Activated CD8-positive, alpha-beta memory T cell treated with anti-CD3 and anti-CD28 coated beads for 48 hours (primary cell): ENCODE measurements at places on chromosomes 6 and 20.

DNA sequence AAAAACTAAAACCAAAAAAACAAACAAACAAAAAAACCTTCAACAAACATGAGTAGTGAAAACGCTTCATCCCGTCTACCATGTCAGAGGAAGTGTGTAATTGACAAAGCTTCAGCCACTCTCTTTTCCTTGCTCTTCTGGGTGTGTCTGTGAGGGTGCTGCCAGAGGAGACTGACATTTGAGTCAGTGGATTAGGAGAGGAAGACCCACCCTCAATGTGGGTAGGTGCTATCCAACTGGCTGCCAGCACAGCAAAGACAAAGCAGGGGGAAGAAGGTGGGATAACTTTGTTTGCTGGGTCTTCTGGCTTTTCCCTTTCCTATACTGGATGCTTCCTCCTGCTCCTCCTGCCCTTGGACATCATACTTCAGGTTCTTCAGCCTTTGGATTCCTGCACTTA is 145.6 kb downstream of the TASP1 start:
- no peak for DNase-seq

- no peak for DNase-seq
These were observed 33.6 kb downstream of the FAM209B start for GRCh38 chr20:56566621-56567020.

DNA sequence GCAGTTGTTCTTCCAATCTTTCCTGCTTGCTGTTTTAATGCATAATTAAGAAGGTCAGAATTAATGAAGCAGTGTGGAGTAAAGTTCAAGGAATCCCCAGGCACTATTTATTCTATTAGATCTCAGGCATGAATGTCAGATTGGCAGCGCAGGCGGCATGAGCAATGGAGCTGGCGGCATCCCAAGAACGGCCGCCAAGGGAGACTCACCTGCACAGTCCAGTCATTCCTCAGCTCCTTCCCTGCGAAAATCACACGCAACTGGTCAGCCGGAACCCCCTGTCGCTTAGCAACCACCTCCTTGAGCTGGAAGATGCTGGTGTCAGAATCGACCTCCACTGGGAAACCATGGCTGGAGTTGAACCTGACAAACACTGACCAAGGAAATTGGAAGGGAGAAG is 284.5 kb downstream of the PRKN start:
- no peak for DNase-seq

GRCh38 chr6:143397227-143398222 is 53.0 kb downstream of the ADAT2 start:
- no peak for DNase-seq

DNA sequence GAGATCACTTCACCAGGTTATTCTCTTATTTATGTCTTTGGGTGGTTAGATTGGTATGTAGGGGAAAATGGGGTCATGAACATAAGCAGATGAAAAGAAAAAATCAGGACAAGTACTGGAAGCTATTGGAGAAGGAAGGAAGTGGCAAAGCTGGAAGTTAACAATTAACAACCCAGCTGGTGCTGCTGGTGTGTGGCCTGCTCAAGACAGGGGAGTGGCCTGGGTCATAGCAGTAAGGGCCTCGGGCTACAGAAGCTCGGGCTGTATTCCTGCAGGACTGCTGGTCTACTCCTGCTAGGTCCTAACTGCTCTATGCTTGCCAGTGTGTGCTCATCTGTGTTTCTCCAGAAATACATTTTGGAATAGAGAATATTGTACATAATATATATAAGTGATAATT is 19.6 kb downstream of the MYLIP start:
- DNase-seq, result no peak

DNA sequence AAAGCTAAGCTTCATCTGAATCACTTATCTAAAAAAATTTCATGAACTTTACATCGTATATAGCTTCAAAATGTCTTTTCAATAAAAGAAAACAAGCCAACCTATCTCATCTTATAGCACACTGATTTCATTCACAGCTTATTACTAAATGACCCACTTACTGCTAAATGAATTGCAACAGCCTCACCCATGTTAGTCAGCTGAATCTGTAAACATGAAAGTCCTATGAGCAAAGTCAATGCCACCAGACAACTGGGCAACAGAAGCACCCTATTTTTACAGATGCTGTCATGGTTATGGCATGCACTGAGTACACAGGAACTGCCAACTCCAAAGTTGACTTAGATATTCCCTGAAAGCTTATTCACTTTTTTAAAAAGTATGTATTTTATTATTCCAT is 41.2 kb upstream of the DST start:
- DNase-seq, result no peak

GRCh38 chr6:106555767-106556166 is 73.5 kb downstream of the RTN4IP1 start:
- no peak for DNase-seq

DNA sequence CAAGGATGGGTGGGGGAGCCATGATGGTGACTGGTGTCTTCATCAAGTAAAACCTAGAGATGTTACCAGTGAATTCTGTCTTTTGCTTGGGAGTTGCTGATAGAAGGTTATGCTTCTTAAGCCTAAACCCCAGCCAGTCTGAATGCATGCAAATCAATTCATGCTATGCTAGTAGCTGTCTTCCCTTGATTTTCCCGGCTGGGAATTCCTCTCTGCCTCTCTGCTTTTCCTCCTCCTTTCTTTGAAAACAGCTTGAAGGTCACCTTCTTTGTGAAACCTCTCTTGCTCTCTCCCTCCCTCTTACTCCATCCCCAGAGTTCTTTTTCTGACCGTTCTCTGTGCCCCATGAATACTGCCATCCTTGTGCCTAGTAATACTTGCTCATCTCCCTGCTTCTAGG is 58.9 kb downstream of the TMEM200A start:
- DNase-seq, result no peak

DNA sequence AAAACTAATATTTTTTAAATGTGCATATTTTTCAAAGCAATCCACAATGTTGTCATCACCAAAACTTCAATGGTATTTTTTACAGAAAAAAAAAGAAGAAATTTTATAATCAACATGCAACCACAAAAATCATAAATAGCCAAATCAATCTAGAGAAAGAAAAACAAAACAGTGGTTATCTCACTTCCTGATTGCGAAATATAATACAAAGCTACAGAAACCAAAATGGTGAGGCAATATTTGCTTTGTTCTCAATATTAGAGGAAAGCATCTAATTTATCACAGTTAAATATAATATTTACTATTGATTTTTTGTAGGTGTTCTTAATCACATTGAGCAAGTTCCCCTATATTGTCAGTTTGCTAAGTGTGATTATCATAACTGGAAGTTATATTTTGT is 720.7 kb upstream of the ADGRB3 start:
- no peak for DNase-seq

GRCh38 chr6:137928286-137928685 is 61.2 kb downstream of the TNFAIP3 start:
- DNase-seq, result no peak

GRCh38 chr20:25310921-25311728 is 63.2 kb downstream of the PYGB start:
- no peak for DNase-seq

GRCh38 chr20:1130847-1131246 is 12.4 kb downstream of the PSMF1 start:
- no peak for DNase-seq

DNA sequence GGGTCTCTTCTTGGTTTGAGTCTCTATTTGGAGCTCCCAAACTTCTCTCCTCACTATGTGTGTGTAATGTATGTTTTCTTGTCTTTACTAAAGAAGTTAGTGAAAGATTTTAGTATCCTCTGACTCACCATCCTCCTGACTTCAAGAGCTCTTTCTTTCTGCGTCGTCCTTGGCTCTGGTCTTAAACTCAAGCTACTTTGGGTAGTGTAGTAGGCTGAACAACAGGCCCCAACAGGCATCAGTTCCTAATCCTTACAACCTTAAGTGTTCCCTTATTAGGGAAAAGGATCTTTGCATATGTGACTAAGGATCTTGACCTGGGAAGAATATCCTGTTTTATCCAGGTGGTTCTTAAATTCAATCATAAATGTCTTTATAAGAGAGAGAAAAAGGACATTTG is 810.2 kb downstream of the MAFB start:
- DNase-seq, result no peak

GRCh38 chr6:121616406-121616805 is 181.0 kb downstream of the GJA1 start:
- DNase-seq, result no peak

GRCh38 chr20:48702455-48702913 is 125.3 kb downstream of the PREX1 start:
- no peak for DNase-seq

DNA sequence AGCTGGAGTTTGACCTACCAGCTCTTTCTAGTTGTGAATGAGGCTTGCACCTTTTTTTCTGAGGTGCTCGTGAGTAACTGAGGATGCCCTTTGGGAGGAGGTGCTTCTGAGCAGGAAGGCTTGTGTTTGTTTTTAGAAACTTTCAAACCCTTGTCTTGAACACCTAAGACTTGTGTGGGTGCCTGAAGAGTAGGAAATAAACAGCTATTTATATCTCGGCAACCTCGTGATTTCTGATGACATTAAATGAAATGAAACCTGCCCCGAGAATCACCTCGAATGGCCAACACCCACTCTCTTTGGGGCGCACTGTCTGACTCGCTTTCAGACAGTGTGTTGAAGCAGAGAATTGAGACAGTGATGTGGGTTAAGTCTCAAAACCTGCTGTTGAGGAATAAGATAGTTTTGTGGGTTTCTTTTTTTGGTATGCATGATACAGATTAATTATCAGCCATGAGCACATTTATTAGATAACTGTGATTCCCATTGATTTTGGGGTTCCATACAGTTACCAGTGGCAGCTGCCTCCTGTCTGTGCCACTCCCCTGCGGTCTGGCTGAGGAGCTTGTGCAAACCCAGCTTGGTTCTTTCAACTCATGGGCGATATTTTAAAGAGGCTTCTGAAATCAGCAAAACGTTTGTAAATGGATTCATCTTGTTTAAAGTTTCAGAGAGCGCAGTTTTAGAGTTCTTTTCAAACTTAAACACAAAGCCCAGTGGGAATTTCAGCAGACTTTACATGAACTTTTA is 8.4 kb downstream of the IRF4 start:
- no peak for DNase-seq

DNA sequence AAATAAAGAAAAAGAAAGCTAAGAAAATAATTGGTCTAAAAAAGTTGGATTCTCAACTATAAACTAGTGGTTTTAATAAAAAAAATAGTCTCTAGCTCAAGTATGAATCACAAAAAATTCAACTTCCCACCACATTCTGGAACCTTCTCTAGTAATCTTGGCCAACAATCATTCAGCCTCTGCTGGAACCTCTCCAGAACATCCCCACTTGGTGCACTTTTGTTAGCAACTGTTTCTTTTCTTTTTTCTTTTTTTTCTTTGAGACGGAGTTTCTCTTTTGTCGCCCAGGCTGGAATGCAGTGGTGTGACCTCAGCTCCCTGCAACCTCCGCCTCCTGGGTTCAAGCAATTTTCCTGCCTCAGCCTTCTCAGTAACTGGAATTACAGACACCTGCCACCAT is 35.7 kb downstream of the TXLNB start:
- DNase-seq, result no peak

GRCh38 chr6:14406614-14407331 is 289.2 kb downstream of the CD83 start:
- DNase-seq, result no peak
